Activated naive CD8-positive, alpha-beta T cell treated with anti-CD3 and anti-CD28 coated beads for 36 hours (primary cell): ENCODE measurements at places on chromosomes 3 and 15. TPM values are rescaled to one million over a fixed set of nuclear protein-coding genes. Genes with fewer than 3 reads are reported as not detected.
A peak's percentile ranks its signal among the peaks of the same experiment; 100 is the strongest.

Gene RTP3
- not detected for total RNA-seq

Gene CDAN1
- 14.3 TPM for total RNA-seq

Gene EPHB1
- not detected for total RNA-seq

Gene ATP8B4
- 3.4 TPM for total RNA-seq

Gene HES1
- total RNA-seq: 0.14 TPM

Gene ONECUT1
- total RNA-seq: not detected

Gene GRM2
- 0.46 TPM for total RNA-seq

Gene CPNE4
- not detected for total RNA-seq

Gene ALDH1L1
- not detected for total RNA-seq

Gene SAMD7
- total RNA-seq: not detected

Gene BFSP2
- not detected for total RNA-seq

- no peaks in the 10 kb centered on the region for H3K4me1 ChIP-seq
- no peak overlapping the region for H3K4me3 ChIP-seq
- H3K36me3 ChIP-seq: no peaks in the 10 kb centered on the region
- no peak overlapping the region for H3K27ac ChIP-seq
- DNase-seq: no peak
These were observed 124.4 kb downstream of the FAM43A start for GRCh38 chr3:194810076-194810475.

GRCh38 chr3:125670945-125671344, 75.6 kb upstream of the OSBPL11 start:
- no peak overlapping the region for H3K4me3 ChIP-seq
- H3K27me3 ChIP-seq: no peaks in the 10 kb centered on the region
- H3K27ac ChIP-seq: no peak overlapping the region
- H3K36me3 ChIP-seq: no peaks in the 10 kb centered on the region

- H3K27ac ChIP-seq: no peak overlapping the region
- no peak for DNase-seq
- H3K27me3 ChIP-seq: no peaks in the 10 kb centered on the region
- peak overlapping the region; percentile 57 for H3K4me3 ChIP-seq
- H3K36me3 ChIP-seq: peaks cover 19% of the 10 kb centered on the region
- peaks cover 50% of the 10 kb centered on the region for H3K4me1 ChIP-seq
These were observed 61.3 kb downstream of the VGLL4 start for GRCh38 chr3:11582191-11582968.

DNA sequence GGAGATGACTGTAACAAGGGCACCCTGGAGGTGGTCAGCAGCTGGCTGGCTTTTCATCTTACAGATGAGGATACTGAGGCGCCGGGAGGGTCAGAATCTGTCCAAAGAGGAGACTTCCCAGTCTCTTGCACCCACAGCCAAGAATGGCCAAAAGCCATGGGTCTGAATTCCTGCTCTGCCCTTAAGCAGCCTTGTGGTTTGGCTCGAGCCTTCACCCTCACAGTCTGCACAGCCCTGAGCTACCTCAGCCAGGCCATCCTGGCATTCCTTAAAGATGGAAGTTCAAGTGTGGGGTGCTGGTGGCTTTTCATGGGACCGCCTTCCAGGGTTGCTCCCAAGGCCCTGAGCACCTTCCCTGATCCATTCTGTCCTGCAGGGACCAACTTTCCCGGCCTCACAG, 59.2 kb downstream of the CACNA2D2 start:
- no peaks in the 10 kb centered on the region for H3K27me3 ChIP-seq
- DNase-seq: no peak
- H3K27ac ChIP-seq: no peak overlapping the region
- no peaks in the 10 kb centered on the region for H3K36me3 ChIP-seq

- no peak overlapping the region for H3K4me3 ChIP-seq
- DNase-seq: no peak
- H3K27me3 ChIP-seq: no peaks in the 10 kb centered on the region
These were observed 182.5 kb downstream of the TPRG1 start for GRCh38 chr3:189353988-189354889.

- peak overlapping the region; percentile 65 for H3K27ac ChIP-seq
- no peak overlapping the region for H3K4me3 ChIP-seq
- H3K27me3 ChIP-seq: no peaks in the 10 kb centered on the region
- peaks cover 81% of the 10 kb centered on the region for H3K36me3 ChIP-seq
- DNase-seq: no peak
- peaks cover 69% of the 10 kb centered on the region for H3K4me1 ChIP-seq
These were observed 12.0 kb downstream of the STARD5 start for GRCh38 chr15:81311752-81312464.

DNA sequence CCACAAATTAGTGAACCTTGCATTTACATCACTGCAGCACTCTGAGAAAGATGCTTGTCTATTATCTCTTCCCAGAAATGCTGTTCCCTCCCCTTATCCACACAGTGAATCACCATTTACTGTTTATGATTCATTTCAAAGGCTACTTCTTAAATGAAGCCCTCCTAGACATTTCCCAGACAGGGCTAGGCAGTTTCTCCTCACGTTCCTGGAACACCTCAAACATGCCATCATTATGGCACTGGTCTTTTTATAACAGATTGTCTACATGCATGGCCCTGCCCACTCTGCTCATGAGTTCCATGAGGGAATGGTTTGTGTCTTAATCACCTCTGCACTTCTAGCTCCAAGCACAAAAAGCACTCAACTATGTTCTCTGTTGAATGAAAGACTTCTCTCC, 32.2 kb upstream of the TM2D3 start:
- DNase-seq: no peak
- H3K27ac ChIP-seq: no peak overlapping the region
- peaks cover 2% of the 10 kb centered on the region for H3K4me1 ChIP-seq

- H3K36me3 ChIP-seq: no peaks in the 10 kb centered on the region
- peaks cover 12% of the 10 kb centered on the region for H3K4me1 ChIP-seq
- peak overlapping the region; percentile 84 for H3K4me3 ChIP-seq
These were observed 902 bp downstream of the TMEM44 start for GRCh38 chr3:194632226-194632808.

GRCh38 chr3:66483409-66483906, 17.4 kb downstream of the LRIG1 start:
- H3K27me3 ChIP-seq: peaks cover 17% of the 10 kb centered on the region
- peaks cover 64% of the 10 kb centered on the region for H3K4me1 ChIP-seq
- no peak overlapping the region for H3K27ac ChIP-seq
- no peak overlapping the region for H3K4me3 ChIP-seq

GRCh38 chr3:36678216-36679013, 85.9 kb downstream of the DCLK3 start:
- H3K4me1 ChIP-seq: no peaks in the 10 kb centered on the region
- no peak overlapping the region for H3K27ac ChIP-seq
- H3K4me3 ChIP-seq: no peak overlapping the region
- peaks cover 4% of the 10 kb centered on the region for H3K27me3 ChIP-seq

GRCh38 chr3:39568508-39568907, 101.0 kb downstream of the MOBP start:
- H3K4me3 ChIP-seq: no peak overlapping the region
- H3K27ac ChIP-seq: no peak overlapping the region
- no peaks in the 10 kb centered on the region for H3K4me1 ChIP-seq
- no peak for DNase-seq

DNA sequence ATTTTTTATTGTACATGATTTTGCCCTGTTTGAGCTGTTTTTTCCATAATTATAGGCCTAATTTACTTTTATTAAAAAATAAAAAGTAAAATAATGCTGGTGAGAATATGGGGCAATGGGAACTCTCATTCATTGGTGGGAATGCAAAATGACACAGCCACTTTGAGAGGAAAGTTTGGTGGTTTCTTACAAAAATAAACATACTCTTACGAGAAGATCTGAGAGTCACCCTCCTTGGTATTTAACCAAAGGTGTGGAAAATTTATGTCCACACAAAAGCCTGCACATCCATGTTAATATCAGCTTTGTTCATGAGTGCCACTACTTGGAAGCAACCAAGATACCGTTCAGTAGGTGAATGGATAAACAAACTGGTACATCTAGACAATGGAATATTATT, 9.8 kb downstream of the MUC13 start:
- peaks cover 7% of the 10 kb centered on the region for H3K4me1 ChIP-seq
- H3K36me3 ChIP-seq: no peaks in the 10 kb centered on the region
- no peak for DNase-seq

DNA sequence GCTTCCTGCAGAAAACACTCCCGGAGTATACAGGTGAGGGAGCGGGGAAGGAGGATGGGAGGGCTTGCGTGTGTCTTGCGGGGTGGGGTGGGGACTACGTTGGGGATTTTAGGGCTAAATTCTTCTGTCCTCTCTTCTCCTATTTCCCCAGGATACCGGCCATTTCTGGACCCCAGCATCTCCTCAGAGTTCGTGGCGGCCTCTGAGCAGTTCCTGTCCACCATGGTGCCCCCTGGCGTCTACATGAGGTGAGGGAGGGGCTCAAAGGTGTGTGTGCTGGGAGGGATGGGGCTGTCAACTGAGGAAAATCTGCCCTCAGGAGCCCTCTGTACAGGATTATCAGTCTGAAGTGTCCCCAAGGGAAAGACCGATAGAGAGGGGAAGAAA, 6.6 kb downstream of the DUOX1 start:
- H3K36me3 ChIP-seq: no peaks in the 10 kb centered on the region
- peaks cover 9% of the 10 kb centered on the region for H3K4me1 ChIP-seq
- no peak for DNase-seq
- H3K4me3 ChIP-seq: peak overlapping the region; percentile 45

- H3K27me3 ChIP-seq: no peaks in the 10 kb centered on the region
- no peak for DNase-seq
- peaks cover 2% of the 10 kb centered on the region for H3K36me3 ChIP-seq
- no peak overlapping the region for H3K27ac ChIP-seq
These were observed 603.7 kb upstream of the CFAP20DC start for GRCh38 chr3:59653405-59654122.

DNA sequence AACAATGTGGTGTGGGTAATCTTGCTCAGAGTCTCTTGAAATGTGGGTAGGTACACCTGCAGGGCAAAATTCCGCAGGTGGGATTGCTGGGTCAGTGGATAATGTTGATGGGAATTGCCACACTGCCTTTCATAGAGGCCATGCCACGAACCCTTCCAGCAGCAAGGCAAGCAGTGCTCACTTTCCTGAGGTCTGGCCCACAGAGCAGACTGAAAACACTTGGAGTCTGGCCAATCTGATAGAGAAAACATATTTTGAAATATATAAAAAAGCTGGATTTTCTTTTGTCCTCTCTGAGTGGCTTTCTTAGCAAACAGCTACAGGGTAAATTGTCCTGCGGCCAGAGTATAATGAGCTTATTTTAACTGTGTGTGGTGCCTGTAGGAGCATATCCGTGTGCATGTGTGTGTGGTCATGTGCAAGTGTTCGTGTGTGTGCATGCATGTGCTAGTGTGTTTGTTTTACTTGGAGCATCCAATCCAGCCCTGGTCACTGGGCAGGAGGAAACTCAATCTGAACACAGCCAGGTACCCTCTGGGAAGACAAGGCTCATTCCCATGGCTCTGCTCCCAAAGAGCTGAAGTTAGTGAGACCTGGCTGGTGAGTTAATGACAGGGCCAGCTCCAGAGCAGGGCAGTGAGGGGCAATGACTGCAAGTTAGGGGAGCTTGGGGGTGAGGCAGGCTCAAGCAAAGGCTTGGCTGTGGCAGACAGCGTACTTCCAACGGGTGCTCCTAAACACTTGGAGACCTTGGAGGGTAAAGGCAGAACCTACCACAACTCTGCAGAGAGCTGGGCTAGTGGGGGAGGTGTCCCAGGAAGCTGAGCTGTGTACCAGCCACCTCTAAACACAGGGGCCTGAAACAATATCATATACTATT, 91.3 kb downstream of the PLXNA1 start:
- H3K4me1 ChIP-seq: no peaks in the 10 kb centered on the region
- no peaks in the 10 kb centered on the region for H3K36me3 ChIP-seq
- DNase-seq: no peak
- no peak overlapping the region for H3K27ac ChIP-seq

GRCh38 chr3:157180262-157180661, 20.3 kb upstream of the CCNL1 start:
- H3K4me1 ChIP-seq: peaks cover 9% of the 10 kb centered on the region
- H3K27me3 ChIP-seq: no peaks in the 10 kb centered on the region
- peaks cover 68% of the 10 kb centered on the region for H3K36me3 ChIP-seq
- no peak overlapping the region for H3K4me3 ChIP-seq
- H3K27ac ChIP-seq: no peak overlapping the region

- peaks cover 2% of the 10 kb centered on the region for H3K4me1 ChIP-seq
- H3K36me3 ChIP-seq: no peaks in the 10 kb centered on the region
- peak; percentile 25 for DNase-seq
- no peak overlapping the region for H3K27ac ChIP-seq
These were observed 25.3 kb downstream of the ADGRG7 start for GRCh38 chr3:100634493-100635272.

DNA sequence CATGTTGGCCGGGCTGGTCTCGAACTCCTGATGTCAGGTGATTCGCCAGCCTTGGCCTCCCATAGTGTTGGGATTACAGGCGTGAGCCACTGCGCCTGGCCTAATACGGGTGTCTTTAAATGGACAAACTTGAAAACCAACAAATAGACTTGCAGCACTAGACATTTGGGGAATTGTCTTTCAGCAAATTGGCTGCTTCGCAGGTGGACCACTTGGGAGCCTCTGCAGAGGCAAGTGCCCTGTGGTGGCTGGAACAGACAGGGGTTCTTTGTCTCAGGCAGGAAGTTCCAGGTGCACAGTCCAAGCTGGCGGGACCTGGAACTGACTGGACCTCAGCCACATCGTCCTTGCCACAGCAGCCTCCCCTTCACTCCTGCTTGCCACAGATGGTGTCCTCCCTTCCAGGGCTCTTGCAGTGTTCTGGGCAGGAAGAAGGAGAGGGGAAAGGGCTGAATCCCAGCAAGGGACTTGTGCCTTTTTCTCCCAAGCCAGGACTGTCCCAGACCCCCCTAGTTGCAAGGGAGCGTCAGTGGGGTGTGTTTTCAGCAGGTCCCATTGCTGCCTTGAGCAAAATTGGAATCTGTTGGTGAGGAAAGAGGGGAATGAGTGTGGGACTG, 94.3 kb downstream of the TBC1D2B start:
- no peak for DNase-seq
- H3K4me3 ChIP-seq: no peak overlapping the region
- peaks cover 5% of the 10 kb centered on the region for H3K27me3 ChIP-seq
- H3K4me1 ChIP-seq: peaks cover 3% of the 10 kb centered on the region

GRCh38 chr3:124995460-124995994, 60.3 kb downstream of the HEG1 start:
- DNase-seq: peak; percentile 25
- H3K27me3 ChIP-seq: no peaks in the 10 kb centered on the region
- H3K27ac ChIP-seq: no peak overlapping the region
- no peaks in the 10 kb centered on the region for H3K4me1 ChIP-seq

DNA sequence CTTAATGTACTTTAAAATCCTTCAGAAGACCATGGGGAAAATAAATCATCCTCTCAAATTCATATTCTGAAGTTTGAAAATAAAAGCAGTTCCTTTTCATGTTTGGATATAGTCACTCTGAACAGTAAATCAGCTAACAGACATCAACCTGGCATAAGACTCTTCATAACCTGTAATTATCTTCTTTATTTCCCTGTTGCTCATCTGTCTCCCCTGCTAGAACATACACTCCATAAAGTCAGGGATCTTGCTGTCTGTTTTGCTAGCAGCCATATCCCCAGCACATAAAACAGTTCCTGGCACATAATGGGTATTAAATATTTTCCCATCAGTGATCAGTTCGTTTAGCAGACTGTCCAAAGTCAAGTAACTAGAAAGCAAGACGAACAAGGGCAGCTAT, 11.2 kb downstream of the VGLL4 start:
- H3K36me3 ChIP-seq: peaks cover 25% of the 10 kb centered on the region
- no peak overlapping the region for H3K4me3 ChIP-seq
- H3K27me3 ChIP-seq: no peaks in the 10 kb centered on the region
- H3K4me1 ChIP-seq: peaks cover 61% of the 10 kb centered on the region
- no peak for DNase-seq
- no peak overlapping the region for H3K27ac ChIP-seq

GRCh38 chr3:9826815-9827573, 16.8 kb downstream of the RPUSD3 start:
- no peak overlapping the region for H3K4me3 ChIP-seq
- H3K27ac ChIP-seq: no peak overlapping the region
- peaks cover 5% of the 10 kb centered on the region for H3K4me1 ChIP-seq
- H3K27me3 ChIP-seq: no peaks in the 10 kb centered on the region
- H3K36me3 ChIP-seq: peaks cover 5% of the 10 kb centered on the region
- DNase-seq: peak; percentile 30
